Stimulated activated CD8-positive, alpha-beta memory T cell treated with anti-CD3 and anti-CD28 coated beads, Interleukin-4, amount 100 ng/mL, for 1 hour (primary cell): ENCODE measurements at places on chromosomes 3 and 15.

DNA sequence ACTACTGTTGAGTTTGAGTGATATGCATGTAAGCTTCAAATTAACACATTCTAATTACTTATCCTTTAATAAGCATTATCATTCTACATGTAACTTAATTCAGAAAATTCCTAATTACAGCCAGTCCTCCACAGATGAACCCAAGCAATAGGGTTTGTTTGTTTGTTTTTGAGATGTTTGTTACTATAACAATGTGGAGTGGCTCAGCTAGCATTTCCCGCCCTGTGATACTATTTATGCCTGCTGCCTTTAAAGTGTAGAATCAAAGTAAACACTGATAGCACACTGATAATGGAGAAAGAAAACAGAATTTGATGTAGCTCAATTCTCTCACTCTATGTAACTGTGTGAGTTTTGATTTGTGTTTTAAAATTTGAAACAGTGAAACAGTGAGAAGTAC is 105.1 kb upstream of the IGF1R start:
- no peak for DNase-seq

GRCh38 chr15:31403096-31403495 is 76.5 kb downstream of the KLF13 start:
- no peak for DNase-seq

DNA sequence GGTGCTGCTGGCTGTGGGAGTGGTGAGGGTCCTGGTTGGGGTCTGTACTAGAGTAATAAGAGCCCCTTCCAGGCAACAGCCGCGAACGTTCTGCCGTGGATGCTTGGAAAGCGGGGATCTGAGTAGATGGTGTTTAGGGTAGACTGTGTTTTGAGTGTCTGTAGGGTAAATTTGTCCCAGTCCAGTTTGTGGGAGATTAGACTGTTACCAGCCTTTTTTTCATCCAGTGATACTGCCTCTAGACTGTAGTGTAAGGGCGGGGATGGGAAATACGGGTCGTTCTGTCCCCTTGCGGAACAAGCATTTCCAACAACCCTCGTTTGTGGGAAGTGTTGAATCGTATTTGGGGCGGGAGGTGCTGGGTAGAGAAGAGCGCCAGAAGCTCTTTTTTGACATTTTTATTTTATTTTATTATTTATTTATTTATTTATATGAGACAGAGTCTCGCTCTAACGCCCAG is 424 bp downstream of the HAUS2 start:
- DNase-seq = no peak

DNA sequence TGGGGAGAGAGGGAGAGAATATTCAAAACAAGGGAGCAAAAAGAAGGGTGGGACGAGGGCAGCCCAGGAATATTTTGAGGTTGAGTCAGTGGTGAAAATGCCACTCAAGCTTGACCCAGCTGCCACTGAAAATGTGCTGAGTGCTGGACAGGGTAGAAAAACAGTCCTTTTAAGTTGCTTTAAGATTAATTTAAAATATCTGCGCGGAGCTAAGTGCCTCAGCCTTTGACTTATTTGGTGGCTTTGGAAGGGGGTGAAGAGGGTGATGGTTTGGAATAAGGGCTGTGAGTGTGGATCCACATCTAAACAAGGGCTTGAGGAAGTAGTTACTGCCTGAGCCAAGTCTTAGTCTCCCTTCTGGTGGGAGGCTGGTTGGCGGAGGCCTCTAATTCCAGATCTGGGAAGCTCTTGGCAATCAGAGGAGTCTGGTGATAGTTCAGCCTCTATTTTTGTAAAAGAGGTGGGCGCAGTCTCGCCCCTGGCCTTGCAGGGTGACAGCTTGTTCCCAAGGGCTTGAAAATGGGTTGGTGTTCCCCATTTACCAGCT is 280.8 kb upstream of the ROPN1 start:
- no peak for DNase-seq

DNA sequence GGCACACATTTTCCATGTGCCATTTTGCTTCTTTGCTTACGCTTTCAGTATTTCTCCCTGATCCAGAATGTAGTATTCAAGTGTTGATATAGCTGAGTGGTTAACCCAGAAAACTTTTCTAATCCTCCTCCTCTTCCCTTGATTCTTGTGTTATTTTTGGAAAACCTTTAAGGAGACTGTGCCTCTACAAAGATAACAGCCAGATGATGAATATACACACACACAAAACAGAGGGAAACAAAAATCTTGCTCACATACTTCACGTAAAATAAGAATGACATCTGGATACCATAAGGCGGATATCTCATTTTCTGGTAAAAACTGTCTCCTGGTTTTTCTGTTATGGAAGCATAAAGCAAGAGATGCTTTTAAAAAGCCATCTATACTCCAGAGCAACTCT is 295.8 kb upstream of the THBS1 start:
- no peak for DNase-seq

DNA sequence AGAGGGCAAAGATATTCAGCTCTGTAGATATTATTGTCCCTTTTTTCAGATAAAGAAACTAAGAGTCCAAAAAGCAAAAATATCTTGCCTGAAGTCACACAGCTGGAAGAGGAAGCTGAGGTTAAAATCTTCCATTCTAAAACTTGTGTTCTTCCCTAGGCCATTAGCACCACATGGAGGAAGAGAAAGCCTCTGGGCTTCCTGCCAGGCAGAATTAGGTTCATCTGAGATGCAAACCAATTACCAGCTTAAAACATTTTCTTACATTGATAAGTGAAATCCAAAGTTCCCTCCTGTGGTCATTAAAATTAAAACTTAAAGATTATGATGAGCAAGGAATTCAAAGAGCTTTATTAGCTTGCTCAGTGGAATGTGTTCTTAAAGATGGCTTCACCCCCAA is 235.3 kb upstream of the SETMAR start:
- no peak for DNase-seq

DNA sequence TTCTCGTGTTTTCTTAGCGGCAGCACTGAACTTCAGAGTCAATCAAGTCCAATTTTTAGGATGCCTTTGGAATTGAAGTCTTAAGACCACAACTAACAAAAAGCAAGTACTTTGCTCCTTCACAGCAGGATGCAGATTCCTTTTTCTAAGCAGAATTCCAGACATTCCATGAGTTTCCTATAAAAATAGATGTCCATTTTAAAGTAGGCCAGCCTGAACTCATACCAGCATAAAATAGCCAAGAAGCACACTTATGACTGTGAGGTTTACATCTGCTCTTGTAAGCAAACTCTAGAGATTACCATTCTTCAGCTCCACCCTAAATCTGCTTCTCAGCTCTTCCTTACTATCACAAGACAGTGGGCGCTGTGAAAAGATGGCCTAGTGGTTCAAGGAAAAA is 85.8 kb downstream of the THBS1 start:
- DNase-seq = no peak

DNA sequence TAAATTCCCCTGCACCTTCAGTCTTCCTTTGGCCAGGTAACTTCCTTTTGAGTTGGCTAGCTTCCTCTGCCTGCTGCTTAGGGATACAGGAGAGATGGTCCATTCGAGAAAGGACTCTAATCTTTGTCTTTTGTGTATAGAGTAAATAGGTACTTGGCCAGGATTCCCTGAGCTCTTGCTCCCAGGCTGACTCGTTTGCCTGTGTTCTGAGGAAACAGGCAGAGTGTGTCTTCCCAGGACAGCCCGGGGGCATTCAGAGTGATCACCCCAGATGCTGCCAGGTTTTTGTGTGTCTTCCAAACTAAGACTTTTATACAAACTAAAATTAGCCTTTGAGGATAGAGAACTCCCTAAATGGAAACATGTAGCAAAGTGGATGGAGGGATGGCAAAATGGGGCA is 39.5 kb downstream of the TMEM108 start:
- no peak for DNase-seq

DNA sequence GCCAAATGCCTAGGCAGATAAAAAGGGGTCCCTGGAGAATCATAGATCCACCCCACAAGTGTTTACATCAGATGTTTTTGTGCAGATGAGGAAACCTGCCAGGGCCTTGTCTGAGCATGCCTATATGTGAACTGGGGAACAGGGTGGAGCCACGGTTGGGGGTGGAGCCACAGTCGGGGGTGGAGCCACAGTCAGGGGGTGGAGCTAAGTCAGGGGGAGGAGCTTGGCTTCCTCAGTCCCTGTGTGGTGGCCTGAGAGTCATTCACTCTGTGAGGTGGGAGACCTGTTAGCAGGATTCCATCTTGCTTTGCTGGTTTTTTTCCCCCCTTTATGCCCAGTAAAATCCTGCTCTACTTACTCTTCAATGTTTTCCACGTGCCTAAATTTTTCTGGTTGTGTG is 57.8 kb upstream of the TGFBR2 start:
- no peak for DNase-seq

DNA sequence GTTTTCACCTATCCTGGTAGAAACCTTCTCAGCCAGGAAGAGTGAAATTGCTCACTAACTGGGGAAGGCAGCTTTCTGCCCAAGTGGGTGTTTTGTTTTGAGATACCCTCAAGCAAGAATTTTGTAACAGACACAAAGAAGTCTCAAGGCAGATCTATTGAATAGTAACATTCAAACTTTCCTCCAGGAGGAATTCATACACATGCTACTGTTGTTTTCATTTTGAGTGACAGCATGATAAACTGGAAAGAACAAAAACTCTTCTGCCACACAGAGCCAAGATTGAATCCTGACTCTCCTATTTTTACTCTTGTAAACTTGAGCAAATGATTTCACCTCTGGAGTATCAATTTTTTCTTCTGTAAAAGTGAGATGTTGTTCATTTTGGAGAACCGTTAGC is 54.8 kb upstream of the MBNL1 start:
- no peak for DNase-seq

- DNase-seq = no peak
Observed at GRCh38 chr15:37080261-37080921, 20.0 kb downstream of the MEIS2 start.

DNA sequence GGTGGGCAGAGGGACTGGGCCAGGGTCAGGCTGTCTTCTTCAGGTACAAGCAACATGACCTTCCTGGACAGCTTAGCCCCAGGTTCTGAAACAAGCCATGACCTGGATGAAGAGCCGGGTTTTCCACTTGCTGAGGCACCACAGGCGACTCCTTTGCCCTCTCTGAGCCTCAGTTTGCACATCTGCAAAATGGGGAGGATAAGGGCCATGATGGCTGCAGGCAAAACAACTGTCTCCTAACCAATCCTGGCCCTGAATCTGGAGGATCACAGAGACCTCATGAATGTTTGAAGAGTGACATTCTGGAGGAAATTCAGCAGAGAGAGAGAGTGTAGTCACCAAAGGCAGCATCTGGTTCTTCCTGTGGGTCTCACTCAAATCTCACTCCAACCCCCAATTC is 8.0 kb downstream of the SLC6A1 start:
- no peak for DNase-seq

GRCh38 chr3:194995922-194996321 is 275.0 kb downstream of the XXYLT1 start:
- no peak for DNase-seq

DNA sequence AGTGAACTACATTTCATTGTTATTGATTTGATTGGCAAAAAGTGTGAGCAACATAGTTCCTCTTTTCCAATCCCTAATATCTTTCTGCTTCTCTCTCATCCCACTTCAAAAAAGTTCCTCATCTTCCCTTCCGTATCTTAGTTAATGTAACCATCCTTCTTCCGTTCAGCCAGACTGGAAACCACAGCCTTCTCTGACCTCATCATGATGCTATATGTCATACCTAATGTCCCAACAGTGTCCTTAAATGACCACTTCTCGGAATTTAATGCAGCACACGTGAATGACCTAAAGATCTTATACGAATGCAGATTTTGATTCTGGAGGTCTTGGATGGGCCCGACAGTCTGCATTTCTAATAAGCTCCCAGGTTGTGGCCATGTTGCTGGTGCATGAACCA is 320.3 kb upstream of the SATB1 start:
- no peak for DNase-seq

GRCh38 chr15:60352525-60352924 is 45.3 kb downstream of the ANXA2 start:
- no peak for DNase-seq

DNA sequence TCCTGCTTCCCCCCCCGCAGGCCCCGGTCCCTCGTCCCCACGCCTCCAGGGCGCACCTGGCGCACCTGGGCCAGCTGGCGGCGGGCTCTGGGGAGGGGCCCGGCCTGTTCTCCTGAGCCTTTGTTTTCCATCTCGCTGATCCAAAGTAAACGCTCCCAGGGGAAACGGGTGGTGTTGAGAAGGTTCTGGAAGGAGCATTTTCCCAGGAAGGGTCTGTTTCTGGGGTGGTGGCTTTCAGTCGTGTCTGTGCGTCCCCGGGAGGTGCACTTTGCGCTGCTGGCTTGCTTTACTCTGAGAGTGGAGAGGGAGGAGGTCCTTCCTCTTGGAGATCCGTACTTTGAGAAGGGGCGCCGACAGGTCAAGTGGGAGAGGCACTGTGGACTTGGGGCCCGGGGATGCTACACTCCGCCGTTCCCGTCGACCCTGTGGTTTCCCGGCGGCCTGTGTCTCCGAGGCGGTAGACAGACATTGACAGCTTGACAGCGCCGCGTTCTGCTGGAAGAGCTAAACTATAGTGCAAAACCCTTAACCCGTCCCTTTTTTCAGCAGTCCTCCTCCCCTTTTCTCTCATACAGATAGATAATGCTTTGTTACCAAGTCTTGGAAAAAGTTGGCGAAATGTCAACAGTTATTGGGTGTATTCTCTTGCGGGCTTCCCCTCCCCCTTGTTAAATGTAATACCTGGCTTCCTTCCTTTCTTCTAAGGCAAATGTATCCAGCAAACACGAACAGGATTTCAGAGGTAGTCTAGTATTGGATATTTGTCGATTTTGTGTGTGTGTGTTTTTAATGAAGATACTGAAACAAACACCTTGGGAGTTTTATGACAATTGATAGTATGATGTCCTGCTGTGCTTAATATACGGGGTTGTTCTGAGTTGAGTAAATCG is 6.5 kb downstream of the TPM1 start:
- peak; percentile 19 for DNase-seq

DNA sequence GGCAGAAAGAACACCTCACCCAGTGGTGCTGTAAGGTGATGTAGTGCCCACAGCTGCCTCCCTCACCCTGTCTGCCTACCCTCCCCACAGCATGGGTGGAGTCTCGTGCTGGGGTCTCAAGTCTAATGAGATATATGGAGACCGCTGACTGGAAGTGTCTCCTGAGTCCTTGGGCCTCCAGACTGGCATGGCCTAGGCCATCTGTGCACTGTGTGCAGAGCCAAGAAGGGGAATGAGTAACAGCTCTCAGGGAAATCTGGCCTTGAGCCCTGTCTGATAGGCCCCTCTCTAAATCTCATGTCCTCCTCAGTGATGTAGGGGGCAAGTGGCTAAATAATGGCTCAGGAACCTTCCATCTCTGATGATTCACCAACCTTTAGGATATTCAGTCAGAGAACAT is 277.4 kb downstream of the PLCL2 start:
- no peak for DNase-seq

GRCh38 chr15:33678602-33679001 is 289.7 kb upstream of the CHRM5 start:
- no peak for DNase-seq
